Stimulated activated CD4-positive, alpha-beta T cell treated with anti-CD3 and anti-CD28 coated beads, Interleukin-1b, Interleukin-23, amount 100 ng/mL, for 1 hour (primary cell): ENCODE measurements at places on chromosomes 2 and 18.

GRCh38 chr18:49621717-49622351 is 60.0 kb downstream of the LIPG start:
- DNase-seq = no peak

DNA sequence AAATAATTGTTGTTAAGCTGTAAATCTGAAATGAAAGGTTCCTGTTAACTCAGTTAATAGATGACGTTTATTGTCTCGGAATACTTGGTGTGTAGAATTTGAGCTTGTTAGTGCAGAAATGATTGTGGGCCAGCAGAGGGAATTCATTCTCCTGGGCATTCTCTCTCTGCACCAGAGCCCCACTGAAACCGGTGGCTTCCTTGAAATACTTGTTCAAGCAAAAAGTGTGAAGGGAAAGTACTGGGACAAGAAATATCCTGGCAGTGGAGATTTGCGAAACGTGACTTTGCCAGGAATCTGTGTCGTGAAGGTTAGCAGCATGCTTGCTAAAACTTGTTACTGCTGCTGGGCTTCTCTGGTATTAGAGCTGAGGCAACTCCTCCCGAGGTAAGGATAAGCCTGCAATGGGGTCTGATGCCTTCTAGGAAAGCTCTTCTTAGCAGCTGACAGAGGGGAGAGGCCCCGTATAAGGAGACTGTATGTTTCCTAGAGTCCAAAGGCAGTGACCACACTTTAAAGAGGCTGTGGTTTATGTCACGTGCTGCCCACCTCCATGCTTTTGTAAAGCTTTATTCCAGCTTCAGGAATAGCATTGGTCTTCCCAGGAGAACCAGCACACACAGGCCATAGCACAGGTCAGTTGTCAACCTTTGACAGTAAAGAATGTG is 2.0 kb downstream of the ITGA6 start:
- no peak for DNase-seq

DNA sequence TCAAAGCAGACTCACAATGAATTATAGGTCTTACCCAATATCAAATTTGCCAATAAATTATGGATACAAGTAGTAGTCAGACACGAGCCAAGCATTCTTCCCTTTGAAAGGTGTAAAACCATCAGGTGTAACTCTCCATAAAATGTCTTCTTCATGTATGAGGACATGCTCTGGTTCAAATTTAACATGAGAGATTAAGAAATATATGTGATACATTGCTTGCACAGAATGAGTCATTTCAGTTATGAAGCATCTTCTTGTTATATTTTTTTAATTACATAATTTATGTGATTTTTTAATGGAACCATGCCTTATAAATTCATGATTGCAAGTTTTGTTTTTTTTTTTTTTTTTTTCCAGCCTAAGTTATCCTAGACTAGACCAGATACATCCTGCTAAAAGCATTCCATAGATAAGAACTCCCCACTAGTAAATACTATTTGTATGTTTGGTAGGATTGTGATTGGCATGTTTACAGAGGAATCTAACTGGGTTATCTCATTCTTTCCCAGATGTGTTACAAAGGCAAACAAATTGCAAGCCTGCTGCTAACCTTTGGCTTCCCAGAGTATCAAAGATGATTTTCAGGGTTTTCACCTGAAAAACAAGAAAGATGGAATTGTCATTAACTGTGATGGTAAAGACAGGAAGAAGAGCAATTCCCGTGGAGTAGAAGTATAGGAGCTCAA is 621.9 kb downstream of the XIRP2 start:
- DNase-seq = no peak

DNA sequence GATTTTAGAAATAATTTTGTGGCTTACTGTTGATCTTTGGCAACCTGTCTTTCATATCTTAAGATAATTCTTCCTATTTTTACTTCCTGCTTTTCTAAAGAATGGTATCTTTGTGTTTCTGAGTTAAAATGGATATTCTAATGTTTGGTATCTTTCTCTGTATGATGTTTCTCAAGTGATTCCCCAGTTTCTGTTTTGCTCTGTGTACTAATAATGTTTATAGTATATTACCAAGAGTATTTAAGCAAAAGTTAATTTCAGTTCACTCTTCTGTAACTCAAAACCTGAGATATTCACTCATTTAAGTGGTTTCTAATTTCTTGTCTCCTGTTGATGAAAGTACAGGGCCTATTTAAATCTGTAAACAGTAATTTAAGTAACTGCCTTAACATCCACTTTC is 58.3 kb downstream of the CCDC150 start:
- DNase-seq = no peak

DNA sequence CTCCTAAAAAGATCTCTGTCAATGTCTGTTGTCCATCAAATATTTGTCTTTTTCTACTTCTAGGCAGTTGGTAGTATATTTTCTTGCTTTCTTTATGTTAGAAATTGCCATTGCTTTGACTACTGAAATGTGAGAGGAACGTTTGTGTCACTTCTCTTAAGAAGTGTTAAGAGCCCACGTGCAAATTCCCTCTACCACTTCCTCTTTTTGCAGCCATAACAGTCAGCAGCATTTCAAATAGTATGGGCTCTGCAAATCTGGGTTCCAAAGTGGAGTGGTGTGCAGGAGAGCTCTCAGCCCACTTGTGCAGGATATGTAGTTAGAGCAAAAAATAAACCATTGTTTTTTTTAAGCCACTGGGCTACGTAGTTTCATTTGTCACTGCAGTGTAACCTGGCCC is 314.0 kb downstream of the MEIS1 start:
- no peak for DNase-seq

DNA sequence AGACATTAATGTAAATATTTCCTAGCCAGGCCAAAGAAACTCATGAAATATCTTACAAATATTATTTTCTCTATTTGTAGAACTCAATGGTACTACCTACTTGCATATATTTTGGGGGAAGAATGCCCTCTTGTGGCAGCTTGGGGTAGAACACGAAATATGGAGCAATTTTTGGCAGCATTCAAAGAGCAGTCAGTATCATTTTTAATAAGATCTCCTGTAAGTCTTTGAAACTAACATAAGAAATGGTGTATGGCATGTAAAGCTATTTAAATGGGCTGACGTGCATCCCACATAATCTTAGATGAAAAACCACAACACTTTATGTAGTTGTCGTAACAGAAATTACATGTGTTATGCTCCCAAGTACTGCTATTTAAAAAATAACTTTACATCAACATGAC is 62.3 kb upstream of the CCDC195 start:
- peak; percentile 7 for DNase-seq

DNA sequence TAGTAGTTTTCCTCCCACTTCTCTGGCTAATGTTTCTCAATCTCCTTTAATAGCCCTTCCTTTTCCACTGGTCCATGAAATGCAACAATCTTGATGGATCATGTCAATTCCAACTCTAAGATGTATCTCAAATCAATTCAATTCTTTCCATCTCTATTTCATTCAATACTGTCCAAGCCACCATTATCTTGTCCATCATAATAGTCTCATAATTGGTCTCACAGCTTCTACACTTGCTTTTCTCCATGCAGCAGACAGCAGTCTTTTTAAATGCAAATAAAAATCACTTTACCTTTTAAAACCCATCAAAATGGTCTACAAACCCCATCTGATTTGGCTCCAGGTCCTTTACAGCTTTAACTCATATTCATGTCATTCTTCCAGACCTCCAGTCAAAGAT is 226.6 kb downstream of the EPHA4 start:
- no peak for DNase-seq

GRCh38 chr2:11659115-11659475 is 10.9 kb downstream of the NTSR2 start:
- DNase-seq = no peak

DNA sequence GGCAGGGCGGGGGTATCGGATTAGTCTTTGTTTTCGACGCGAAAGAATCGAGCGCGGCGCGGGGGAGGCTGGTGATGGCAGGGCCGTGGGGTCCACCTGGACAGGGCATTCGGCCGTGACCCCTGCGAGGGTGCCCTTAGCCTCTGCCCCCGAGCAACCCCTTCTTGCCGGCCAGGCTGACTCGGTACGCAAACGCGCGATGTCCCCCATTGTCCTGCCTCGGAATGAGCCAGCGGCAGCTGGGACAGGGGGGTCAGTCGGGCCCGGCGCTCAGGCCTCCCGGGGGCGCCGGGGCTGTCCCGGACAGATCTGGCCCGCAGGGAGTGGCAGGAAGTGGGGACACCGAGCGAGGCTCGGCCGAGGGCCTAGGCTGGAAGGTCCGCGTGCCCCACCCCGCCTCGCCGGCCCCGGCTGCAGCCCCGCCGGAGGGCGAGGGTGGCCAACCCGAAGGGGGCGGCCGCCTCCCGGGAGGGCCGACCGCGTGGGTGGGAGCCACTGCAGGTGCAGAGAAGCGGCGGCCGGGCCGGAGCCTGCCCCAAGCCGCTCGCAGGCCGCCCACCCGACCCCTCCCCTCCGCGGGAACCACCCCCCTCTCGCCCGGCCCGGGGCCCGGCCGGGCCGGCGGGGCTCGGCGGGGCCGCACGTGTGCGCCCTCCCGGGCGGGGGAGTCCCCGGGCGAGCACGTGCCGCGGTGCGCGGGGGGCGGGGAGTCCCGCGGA is at the start of gene TET3:
TSS of gene TET3 (plus strand) at position 708 of the 719 bp plus-strand sequence. CDS start 1,494 bp downstream, outside the sequence.
- no peak for DNase-seq

GRCh38 chr2:157777427-157777826 is 98.7 kb downstream of the ACVR1 start:
- DNase-seq = no peak

GRCh38 chr2:54669677-54670484 is 53.6 kb upstream of the EML6 start:
- no peak for DNase-seq

DNA sequence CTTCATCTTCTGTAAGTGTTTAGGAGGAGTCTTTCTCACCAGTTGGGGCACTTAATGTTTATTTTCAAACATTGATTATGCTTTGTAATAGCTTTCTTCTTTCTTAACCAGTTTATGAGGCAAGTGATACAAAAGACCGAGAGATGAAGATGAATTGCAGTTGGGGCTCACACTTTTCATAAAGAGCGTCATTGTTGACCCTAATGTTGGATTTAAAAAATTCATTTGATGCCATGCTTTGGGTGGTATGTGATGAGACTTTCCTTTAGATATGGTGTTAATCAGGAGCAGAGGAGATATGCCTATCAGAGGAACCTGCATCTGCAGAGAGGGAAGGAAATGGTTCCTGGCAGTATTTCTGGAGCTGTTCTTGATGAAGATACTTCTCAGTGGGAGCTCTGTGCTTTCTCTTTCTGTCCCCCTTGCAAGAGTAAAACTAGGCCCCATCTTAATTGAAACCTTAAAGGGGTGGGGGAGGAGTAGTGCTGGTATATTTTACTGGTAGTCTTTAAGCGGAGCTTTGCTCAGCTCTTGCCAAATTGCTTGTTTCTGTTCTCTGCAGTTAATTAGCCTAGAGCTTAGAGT is 2.3 kb downstream of the EML4 start:
- DNase-seq = no peak

DNA sequence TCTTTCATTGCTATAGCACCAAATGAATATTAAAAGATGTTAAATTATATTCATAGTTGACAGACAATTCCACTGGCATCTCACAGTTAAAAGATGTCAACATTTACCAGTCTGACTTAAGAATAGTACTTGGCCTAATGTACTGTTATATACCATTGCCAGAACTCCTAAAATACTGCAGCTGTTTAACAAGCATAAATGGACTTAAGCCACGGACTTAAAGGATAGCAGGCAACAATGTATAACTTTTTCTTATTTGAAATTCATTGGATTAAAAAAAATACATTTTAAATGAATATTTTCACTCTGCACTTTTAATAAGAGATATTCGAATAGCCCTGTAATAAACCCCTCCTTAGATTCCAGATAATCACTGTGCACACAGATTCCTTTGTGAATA is 3.8 kb downstream of the TCF4 start:
- no peak for DNase-seq

GRCh38 chr2:72576459-72576858 is 249.4 kb downstream of the EXOC6B start:
- DNase-seq = no peak

GRCh38 chr2:198236338-198236737 is 431.9 kb downstream of the PLCL1 start:
- DNase-seq = no peak

DNA sequence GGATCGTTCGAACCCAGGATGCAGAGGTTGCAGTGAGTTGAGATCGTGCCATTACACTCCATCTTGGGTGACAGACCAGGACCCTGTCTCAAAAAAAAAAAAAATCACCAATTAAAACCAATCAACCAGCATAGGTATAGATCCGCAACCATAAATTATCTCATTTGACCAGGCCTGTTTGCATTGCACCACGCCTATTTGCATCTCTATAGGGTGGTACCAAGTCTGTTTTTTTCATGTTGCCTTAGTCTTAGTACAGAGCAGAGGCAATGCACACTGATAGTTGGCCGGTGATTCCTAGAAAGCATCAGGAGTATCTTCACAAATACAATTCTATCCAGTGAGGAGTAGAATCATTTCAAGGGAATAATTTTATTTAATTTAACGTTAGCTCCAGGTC is 9.3 kb upstream of the NPC1 start:
- DNase-seq = no peak

- DNase-seq = no peak
Observed at GRCh38 chr2:97834610-97835009, 121.2 kb downstream of the ZAP70 start.

GRCh38 chr18:7608781-7609201 is 41.7 kb downstream of the PTPRM start:
- DNase-seq = no peak

DNA sequence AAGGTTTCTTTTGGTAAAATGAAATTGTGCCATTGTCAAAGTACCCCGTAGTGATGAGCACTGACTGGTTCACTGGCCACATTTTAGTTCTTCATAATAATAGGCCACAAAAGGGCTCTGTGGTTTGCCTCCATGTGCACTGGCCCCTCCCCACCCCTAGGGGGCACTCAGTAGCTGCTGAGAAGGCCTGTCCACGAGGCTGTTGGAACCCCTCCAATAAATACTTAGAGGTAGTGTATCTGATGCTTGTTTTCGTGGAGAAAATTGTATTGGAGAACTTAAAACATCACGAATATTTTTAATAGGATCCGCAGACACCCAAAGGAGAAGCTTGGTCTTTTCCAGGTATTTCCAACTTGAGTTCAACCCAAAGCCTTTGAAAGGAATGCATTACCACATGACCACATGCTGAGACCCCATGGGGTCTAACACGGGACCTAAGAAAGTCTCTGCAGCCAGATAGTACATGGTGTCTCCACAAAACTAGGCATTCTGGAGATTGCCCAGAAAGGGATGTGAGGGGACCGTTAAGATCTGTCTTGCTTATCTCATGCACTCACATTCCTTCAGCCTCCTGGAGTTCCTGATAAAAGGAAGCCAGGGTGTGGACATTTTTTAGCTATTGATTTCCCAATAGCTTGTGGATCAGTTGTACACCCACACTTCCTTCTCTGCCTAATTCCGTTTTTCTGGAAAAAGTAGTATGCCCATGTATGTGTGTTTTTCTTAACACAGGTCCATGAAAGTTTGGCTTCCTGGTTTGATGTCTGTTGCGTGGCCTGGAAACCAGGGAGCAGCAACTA is 28.5 kb upstream of the NOSTRIN start:
- no peak for DNase-seq
